Activated CD4-positive, alpha-beta T cell treated with anti-CD3 and anti-CD28 coated beads for 4 hours (primary cell): ENCODE measurements at places on chromosomes 2 and 18.

DNA sequence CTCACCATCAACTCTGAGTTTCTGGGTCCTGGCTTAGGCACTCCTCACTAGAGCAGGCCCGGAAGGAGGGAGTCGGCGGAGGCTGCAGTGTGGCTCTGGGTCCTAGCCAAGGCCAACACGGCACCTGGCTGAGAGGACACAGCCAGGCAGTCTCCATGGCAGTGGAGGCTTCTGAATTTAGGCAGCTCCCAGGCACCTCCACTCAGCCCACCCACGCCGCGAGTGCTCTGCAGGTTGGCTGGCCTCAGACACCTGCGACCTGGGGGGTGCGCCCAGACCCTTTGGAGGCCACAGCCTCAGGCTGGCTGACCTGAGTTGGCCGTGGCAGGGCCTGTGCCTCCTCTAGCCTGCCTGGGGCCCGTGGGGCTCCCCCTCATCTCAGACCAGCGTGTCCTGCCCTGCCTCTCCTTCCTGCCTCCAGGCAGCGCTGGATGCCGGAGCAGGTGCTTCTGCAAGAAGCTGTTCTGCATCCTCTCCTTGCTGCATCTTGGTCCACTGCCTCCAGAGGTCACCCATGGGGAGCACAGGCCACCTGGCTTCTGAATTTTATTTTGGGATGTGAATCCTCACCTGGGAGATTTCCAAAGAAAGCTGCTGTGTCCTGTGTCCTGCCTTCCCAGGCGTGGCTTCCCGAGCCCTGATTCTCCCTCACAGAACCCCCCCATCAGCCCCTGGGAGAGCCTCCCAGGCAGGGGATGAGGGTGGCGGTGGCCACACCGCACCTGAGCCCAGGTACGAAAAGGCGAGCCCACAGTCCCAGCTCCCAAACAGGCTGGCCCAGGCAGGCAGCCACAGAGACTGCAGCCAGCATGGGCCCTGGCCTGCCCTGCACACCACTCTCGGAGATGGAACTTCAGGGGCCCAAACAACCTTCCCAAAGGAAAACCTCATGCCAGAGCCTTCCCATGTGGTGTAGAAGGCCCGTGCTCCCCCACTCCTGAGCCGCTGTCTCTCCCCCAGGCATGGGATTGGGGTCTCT lies 23.4 kb downstream of the AQP12A start:
- no peak for DNase-seq

DNA sequence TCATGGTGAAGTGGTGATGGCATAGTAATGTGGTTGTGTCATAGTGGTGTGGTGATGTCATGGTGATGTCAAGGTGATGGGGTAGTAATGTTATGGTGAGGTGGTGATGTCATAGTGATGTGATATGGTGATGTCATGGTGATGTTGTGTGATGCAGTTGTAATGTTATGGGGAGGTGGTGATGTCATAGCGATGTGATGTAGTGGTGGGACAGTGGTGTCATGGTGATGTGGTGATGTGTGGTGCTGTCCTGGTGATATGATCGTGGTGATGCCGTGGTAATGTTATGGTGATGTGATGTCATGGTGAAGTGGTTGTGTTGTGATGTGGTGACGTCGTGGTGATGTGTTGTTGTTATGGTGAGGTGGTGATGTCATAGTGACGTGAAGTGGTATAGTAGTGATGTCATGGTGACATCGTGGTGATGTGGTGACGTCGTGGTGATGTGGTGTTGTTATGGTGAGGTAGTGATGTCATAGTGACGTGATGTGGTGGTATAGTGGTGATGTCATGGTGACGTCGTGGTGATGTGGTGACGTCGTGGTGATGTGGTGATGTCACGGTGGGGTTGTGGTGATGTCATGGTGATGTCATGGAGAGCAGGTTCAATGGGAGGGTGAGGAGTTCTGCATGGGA lies 242.7 kb upstream of the MYT1L start:
- DNase-seq = no peak

- no peak for DNase-seq
These were observed 291.5 kb downstream of the ZNF516 start for GRCh38 chr18:76203552-76203951.

DNA sequence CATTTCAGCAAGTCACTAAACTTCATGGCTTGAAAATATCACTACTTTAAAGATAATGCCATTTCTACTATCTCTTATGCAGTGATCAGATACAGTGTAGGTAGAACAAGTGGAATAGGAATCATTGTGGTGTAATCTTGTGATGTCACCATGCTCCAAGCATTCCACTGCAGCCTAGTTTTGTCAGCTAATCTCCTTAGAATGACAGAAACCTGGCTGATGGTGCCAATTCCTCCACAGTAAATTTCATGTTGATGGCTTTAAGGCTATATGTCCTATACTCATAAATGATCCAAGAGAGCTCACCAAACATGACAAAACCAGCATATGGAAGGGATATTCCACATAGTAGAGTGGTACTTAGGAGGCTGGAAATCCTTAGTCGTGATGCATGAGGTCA lies 184.9 kb downstream of the PDE1A start:
- no peak for DNase-seq

DNA sequence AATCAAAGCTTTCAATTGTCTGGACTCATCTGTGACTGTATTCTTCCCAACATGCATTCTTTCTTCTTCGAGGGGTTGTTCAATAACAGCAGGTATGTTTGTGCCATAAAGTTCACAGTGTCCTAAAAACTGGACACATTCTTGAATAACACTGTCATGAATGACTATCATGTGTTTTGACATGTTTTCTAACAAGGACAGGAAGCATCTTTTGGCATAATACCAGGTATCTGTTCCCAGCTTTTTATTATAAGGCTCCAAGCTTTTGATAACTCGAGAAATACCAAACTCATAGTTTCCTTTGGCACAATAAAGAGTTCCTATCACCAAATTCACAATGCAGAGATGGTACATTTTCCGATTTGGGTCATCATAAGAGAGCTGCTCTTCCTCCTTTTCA lies 224.2 kb downstream of the AGPS start:
- DNase-seq = no peak

DNA sequence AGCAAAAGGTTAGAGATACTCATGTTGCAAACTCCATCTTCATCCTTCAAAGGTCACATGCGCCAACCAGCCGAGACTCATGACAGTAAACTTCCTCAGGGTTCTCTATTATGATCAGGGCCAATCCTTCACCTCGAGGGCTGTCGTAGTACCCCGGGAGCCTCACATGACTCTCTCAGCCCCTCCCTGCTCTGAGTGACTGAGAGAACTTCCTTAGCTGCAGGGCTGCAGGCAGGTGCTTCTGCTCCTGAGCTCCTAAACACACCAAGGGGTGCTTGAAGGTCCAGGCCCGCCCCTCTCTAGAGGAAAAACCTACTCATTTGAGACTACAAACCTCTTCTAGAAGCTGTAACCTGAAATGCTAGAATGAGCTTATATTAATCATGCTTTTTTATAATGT lies 48.2 kb downstream of the LONRF2 start:
- DNase-seq = no peak

GRCh38 chr2:6793371-6793770 lies 72.3 kb downstream of the CMPK2 start:
- DNase-seq = no peak

DNA sequence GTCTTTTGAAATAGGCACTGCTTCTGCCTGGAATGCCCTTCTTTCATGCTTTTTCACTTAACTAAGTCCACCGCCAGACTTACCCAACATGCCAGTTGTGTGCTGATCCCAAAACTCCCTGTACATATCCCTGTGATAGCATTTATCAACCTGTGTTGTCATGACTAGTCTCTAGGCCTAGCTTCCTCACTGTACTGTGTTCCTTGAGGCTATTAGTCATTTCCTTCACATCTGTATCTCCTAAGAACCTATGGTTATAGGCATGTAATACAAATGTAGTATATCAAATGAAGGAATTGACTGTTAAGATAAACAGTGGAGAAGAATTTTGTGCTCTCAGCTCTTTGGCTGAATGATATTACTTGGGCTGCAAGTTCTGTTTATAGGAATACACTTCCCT lies 184.3 kb downstream of the CYRIA start:
- DNase-seq = no peak

- peak; percentile 68 for DNase-seq
These were observed 5.2 kb downstream of the TTC39C start for GRCh38 chr18:24019641-24020331.

GRCh38 chr2:98487806-98488189 lies 43.1 kb downstream of the INPP4A start:
- DNase-seq = peak; percentile 61

DNA sequence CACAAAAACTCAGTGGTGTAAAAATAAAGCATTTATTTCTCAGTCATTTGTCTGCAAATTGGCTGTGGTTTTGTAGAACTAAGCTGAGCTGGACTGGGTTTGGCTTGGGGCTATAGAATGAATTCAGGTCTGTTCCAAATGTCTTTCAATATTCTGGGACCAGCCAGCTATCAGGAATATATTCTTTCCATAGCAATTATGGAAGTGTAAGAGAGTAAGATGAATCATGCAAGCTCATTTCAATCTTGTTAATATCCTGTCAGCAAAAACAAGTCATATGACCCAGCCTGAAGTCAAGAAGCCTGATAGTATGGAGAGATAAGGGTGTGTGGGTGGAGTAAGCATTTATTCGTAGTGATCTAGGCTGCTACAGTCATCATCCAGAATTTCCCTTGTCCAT lies 481.0 kb upstream of the CDH2 start:
- DNase-seq = no peak

- DNase-seq = no peak
These were observed 79.1 kb downstream of the INHBB start for GRCh38 chr2:120425014-120425413.

DNA sequence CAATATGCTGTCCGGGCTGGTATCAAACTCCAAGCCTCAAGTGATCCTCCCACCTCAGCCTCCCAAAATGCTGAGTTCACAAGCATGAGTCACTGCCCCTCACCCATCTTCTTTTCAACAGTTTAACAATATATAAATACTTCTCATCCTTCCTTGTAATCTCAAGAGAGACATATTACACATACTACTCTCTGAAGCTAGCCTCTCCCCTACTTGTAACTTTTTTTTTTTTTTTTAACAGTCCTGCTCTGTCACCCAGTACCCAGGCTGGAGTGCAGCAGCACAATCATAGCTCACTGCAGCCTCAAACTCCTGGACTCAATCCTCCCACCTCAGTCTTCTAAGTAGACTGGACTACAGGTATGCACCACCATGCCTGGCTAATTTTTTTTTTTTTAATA lies 5.7 kb downstream of the GFPT1 start:
- no peak for DNase-seq

- no peak for DNase-seq
These were observed 470.6 kb upstream of the MEX3C start for GRCh38 chr18:51668101-51668500.

GRCh38 chr2:207674826-207675225 lies 36.6 kb upstream of the CCNYL1 start:
- no peak for DNase-seq

DNA sequence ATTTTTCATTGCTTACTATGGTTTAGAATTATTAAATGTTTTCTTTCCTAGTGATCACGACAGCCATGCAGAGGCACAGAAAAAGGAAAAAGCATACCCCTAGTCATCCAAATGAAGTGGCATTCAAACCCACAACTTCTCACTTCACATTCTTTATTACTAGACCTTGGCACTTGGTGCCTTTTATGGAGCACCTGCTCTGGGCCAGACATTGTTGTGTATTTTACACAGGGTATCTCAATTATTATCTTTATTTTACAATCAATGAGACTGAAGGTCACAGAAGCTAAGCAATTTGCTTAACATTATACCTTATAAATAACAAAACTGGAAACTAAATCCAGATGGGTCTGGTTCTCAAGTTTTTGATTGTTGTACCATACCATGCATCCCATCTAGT lies 235.3 kb downstream of the LRATD1 start:
- DNase-seq = no peak

DNA sequence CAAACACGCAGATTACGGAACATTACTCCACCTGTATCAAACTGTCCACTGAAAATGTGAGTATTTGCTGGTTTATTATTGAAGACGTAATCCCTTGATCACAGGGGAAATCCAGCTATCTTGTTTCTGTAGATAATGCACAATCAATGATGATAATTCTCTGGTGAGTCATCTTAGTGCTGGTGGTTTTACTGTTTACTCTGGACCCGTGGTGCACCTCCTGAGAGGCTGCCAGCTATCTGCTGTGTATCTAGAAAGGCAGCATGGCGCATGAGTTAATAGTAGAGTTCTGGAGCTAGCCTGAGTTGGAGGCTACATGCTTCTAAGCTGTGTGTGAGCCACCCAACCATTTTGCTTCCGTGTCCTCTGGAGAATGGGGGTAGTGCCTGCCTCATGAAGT lies 6.5 kb downstream of the NCAPH start:
- peak; percentile 34 for DNase-seq
